NCI-H1105 (cell line): ENCODE measurements at places on chromosomes 11 and 22.

GRCh38 chr22:48091656-48092223 is 1329.3 kb downstream of the TBC1D22A start:
- no peak for DNase-seq

GRCh38 chr22:42693763-42694683 is 26.6 kb downstream of the A4GALT start:
- DNase-seq = no peak

- DNase-seq = no peak
Observed at GRCh38 chr11:34416766-34417165, 22.0 kb upstream of the CAT start.

DNA sequence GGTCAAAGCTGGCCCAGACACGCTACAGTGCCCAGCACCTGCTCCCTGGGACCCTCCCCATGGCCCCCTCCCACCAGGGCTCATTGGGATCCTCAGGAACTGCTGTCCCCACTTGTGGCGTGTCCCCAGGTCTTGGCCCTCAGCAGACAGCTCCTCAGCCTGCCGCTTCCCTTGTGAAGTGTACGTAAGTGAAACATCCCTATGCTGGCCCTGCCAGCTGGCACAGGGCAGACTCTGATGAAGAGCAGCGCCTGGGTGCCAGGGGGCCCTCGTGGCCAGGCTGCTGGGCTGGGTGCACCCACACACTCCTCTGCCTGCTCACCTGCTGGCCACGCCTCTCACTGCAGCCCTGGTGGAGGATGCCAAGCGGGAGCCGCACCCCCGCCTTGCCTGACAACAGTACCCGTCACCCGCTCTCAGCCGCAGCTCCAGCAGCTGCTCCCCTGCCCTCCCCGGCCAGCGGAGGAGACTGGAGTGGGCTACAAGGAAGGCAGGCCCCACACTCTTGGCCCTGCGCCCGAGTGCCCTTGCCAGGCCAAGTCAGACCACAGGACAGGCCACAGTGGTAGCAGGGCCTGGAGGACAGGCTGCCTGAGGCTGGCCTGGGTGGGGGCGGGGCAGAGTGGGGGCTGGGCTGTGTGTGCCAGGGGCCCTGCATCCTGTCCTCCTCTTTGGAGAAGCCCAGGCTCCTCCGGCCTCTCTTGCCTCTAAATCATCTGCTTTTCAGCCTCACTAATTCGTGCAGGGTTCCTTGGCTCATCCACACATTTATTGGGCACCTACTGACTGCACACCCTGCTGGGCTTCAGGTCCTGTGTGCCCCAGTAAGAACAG is 39.5 kb downstream of the IGF2 start:
- peak; percentile 94 for DNase-seq

DNA sequence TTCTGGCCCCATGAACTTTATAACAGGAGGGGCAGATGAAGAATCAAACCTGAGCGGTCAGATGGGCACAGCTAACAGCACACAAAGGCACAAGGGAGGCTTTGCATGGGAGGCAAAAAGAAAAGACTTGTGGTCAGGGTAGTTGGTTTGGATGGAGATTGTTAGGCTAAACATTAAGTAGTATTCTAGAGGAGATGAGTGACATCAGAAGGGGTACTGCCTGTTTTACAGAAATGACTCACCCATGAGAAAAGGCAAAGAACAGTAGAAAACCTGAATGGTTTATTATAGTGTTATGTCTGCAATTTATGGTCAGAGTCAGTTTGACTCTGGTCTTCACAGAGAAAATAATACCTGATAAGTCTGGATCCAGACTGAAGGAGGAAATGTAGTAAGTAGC is 129.8 kb upstream of the KIRREL3 start:
- DNase-seq = no peak
